Inflammatory macrophage treated with lipopolysaccharide for 4 hours (primary cell): ENCODE measurements at places on chromosomes 13 and 19.

DNA sequence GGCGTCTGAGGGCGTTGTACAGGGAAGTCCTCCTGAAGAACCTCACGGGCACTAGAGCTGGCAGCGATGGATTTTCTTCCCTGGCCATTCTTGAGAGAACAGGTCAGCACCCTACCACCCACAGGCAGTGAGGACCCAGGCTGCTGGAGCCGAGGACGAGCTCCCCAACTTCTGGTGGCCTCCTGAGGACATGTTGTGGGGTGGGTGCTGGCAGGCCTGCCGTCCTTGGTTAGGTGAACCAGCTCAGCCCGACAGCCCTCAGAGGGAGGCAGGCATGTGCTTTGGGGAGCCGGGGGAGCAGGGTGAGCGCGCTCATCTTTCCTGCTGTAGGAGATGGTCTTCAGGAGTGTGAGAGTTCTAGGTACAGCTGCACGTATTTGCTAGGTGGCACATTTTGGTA, 15.4 kb downstream of the LYL1 start:
- DNase-seq = no peak

DNA sequence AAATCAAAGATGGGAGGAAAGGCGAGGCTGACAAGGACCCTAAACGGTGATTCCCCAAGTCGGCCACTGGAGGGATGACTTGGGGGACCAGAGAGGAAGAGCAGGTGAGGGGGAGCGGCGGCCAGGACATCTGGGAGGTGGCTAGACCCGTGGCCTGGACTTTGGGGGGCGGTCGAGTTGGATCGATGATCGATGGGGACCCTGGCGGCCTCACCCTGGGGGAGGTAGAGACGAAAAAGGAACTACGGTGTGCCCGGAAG, 7.7 kb upstream of the CIRBP start:
- no peak for DNase-seq

DNA sequence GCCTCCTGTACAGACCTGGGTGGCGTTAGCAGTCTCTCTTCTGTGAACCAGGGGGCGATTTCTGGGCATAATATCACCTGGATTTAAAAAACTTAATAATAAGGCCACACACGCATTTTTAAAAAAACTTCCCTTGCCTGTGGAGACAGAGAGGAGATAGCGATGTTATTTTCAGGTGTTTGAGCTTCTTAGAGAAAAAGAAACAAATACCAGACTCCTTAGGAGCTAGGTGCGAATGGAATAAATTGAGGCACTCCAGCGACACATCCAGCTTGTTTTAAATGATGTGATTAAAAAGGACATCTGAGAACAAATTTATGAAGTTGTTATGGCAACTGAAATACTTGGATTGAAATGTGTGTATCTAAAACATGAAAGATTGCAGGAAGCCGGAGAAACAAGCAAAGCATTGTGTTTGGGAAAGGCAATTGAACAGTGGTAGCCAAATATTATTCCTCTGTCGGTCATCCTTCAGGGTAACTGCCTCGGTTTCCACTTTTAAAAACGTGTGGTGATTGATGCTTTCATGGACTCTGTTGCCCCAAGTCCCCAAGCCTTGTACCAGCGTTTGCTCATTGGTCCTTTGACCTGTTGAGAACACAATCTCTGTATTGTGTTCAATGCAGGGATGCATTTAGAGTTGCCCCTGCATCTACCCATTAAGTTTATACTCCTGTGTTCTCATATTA, 158.7 kb downstream of the TM9SF2 start:
- DNase-seq = no peak

GRCh38 chr13:106795847-106796246, 227.9 kb upstream of the ARGLU1 start:
- DNase-seq = no peak

DNA sequence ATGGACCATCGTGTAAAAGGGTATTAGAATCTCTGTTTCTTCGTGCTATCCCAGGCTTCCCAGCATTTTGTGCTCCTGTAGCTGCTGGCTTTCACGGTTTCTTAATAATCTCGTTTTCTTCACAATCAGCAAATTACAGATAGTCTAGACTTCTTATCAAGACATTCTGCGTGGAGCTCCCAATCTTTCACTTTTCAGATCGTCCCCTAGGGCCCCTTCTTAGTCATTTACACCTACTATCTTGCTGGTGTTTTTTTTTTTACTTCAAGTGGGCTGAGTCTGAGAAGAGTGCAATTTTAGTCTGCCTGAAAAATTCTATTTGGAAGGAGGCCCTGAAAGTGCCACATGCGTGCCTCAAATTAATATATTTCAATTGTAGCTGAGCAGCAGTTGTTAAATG, 275.1 kb downstream of the SHISA2 start:
- no peak for DNase-seq

DNA sequence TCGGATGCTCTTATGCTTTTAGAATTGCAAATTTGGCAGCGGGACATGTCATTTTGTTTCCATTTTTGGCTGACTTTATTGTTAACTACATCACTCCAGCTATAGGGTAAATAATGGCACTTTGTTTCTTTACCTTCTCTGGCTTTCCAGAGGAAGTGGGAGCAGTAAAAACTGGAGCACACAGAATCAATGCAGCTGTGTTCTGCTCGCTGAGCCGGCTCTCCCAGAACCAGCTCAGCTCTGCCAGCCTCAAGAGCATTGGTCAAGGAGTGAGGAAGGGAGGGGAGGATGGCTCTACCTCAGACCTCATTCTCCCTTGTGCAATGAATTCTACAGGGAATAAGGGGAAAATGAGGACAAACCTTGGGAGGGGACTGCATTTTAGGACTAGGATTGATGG, 50.5 kb upstream of the SPATA13 start:
- DNase-seq = no peak

GRCh38 chr13:78680576-78681350, 21.8 kb upstream of the OBI1 start:
- DNase-seq = no peak

DNA sequence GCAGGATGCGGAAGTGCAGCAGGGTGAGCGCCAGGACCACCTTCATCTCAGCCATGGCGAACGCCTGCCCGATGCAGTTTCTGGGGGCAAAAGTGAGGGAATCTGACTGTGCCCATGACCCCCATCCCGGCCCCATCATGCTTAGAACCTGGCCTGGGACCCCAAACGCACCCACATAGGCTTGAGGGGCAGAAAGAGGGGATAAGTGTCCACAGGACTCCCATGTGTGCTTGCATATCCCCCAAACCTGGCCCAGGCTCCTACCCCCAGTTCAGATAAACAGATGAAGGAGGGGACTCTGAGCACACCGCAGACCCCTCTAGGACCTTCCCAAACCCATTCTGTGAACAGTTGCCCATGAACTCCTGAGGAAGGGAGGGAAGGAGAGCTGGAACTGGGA, 16.0 kb upstream of the CYP4F2 start:
- DNase-seq = no peak

DNA sequence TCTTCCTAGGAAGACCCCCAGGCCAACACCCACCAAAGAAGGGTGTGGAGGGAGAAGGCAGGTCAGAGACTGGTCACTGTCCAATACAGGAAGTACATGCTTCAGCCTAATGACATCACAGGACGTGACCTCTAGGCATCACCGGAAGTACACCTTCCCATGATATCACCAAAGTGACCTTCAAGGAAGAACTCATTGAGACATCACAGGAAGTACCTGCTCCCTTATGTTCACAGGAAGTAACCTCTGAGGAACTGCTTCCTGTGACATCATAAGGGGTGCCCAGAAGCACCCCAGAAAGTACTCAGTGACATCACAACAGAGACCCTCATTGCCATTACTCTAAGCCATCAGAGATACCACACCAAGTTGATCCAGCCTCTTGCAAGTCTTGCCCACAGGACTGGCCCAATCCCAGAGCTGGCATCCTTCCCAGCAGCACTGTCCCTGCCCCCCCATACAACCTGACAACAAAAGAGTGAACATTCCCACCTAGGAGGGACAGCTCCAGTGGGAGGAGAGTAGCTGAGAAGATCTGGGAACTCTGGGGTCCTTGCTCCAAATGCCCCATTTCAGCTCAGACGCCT, 24.2 kb upstream of the NANOS2 start:
- DNase-seq = no peak

DNA sequence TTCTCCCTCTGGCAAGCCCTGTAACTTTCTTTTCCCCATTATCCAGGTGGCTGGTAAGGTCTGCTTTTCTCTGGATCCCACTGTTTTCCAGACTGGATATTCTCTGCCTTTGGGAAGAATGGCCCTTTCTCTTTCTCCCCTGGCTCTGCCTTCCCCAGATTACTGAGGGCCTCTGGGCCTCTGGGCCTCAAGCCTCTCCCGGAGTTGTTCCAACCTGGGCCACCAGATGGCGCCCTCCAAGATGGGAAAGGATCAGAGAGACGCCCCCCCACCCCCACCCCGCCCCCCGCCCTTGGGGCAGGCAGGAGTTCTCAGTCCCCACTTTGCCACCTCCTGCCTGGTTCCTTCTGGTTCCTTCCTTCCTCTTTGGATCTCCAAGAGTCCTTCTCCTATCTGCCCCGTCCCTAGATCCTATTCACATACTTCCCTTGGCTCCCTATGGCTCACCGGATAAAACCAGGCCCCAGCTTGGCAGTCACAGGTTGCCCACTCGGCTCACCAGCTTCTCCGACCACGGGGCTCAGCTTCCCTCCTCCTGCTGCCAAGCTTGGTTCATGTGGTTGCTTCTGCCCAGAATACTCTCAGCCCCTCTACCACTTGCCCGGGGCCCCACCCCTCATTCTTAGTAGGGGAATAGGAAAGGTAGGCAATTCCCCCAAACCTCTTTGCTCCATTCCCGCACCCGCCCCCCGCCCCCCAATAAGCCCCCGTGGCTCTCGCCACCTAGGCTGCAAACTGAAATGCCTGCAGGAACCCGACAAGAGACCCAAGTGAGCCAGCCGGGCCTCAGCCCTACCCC, 13.1 kb downstream of the EPS8L1 start:
- peak; percentile 62 for DNase-seq

GRCh38 chr19:38233740-38234251, 9.8 kb upstream of the DPF1 start:
- peak; percentile 78 for DNase-seq

DNA sequence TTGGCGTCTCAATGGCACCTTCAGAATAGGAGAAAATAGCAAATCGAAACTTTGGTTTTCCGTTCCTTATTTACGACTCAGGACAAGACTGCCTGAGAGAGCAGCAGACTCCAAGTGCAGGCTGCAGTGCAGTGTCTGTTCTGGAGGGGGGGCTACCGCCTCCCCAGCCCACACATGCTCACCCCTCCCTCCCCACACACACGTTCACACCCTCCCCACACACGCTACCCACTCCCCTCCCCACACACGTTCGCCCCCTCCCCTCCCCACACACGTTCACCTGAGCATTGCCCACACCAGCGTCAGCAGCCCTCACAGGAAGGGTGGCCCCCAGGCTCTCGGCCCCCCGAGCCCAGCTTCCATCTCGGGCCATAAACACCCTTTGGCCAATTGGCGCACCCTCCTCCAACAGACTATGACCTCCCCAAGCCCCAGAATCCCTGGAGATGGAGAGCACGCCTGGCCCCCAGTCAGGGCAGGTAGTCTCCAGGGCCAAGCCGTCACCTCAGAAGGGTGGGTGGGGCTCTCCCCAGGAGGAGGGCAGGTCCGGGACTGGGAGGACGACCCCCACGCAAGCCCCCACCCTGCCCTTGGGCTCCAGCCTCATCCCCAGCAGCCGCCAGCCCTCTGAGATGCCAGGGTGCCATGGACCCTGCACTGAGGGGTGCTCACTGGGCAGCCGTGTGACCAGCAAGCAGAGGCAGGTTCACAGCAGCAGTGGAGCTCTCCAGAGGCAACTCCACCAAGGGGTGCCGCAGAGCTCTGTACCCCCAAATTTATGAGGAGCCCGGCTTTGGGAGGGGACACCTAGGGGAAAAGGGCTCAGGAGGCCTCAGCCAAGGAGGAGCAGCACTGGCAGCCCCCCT, 27.5 kb downstream of the RASA3 start:
- DNase-seq = no peak

DNA sequence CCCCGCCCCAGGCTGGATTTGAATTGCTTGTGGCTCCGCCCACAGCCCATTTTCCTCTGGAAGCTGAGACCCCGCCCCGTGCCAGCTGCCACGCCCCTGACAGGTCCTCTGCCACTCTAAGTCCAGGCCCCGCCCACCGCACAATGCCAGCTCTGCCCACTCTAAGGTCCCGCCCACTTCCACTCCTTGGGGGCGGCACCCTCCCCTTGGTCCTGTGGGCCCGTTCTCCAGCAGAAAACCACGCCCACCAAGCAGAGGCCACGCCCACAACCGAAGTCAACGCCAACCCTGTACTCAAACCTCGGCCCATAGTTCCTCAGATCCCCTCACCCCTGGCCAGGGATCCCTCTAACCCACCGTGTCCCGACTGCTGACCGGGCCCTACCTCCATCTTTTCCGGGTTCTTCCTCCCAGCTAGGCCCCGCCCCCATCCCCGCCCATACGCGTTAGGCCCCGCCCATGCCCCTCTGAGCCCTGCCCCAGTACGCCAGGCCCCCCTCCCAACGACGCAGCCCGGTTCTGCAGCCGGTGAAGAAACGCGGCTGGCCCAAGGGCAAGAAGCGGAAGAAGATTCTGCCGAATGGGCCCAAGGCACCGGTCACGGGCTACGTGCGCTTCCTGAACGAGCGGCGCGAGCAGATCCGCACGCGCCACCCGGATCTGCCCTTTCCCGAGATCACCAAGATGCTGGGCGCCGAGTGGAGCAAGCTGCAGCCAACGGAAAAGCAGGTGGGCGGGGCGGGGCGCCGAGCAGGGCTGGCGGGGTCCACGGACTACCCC, 1.3 kb downstream of the HMG20B start:
- DNase-seq = peak; percentile 100

GRCh38 chr19:16368385-16369305, 44.0 kb downstream of the KLF2 start:
- DNase-seq = no peak

DNA sequence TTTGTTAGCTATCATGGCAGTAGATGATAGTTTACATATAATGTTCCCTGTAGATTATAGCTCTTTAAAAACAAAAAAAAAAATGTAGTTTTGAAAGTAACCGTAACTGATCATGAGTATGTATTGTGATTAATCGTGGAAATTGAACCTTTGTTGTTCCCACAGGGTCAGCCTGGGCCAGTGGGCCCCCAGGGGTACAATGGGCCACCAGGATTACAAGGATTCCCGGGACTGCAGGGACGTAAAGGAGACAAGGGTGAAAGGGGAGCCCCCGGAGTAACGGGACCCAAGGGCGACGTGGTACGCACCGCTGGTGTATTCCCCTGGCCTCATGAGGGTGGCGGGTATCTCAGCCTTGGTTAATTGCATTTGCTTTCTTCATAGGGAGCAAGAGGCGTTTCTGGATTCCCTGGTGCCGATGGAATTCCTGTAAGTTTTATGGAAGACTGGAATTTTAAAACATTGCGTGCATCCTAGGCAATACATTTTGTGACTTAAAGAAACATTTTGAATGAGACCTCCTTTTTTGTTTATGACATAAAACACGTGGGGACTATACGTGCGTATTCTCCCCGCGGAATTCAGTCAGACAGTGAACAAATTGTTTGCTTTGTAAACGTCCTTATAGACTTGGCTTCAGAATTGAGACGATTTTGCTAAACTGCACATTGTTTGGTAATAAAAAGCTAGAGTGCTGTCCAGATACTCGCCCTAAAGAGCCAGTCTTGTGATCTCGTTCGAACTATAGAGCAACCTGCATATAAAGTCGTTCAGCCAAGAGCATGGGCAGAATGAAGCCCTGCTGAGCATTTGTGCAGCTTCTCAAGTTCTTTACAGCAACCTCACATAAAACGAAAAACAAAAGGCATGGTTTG, 117.7 kb downstream of the COL4A2 start:
- DNase-seq = no peak

- DNase-seq = no peak
Measured at GRCh38 chr19:4267901-4268815, 10.9 kb upstream of the SHD start.

GRCh38 chr13:93963266-93964145, 516.0 kb downstream of the DCT start:
- DNase-seq = no peak
